ENCODE measurements at places on chromosomes 11 and 22. TPM values are rescaled to one million over a fixed set of nuclear protein-coding genes. Genes with fewer than 3 reads are reported as not detected.

DNA sequence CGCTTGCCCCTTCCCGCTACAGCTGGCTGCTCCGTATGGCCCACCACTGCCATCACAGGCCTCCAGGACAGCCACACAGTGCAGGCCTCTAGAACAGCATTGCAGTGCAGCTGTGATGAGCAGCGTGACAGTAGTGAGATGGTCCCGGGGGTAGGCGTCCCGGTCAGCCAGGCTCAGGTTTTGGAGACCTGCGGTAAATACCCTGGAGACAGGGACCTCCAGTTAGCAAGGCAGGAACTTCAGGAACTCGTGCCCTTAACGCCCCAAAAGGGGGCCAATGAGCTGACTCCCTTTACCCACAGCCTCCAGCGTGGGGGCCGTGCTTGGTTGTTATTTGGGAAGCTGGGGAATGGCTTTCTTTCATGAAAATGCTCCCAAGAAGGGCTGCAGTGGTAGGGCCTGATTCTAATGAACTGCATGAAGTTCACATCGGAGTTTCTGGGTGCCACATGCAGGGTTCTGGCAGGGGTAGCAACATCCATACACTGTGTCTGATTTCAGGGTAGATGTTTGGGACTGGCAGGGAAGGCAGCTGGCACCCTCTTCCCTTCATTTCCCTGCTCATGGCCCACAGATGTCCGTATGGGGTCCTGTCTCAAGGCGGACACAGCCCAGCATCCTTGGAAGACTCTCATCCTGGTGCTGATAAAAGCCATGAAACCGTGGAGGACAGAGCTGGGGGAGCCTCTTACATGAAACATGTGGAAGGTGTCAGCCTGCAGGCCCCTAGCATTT is 440.5 kb downstream of the TBC1D22A start:
- no peak overlapping the region for H3K27ac ChIP-seq
- H3K4me1 ChIP-seq: peaks cover 22% of the 10 kb centered on the region
- H3K4me3 ChIP-seq: no peak overlapping the region
- H3K27me3 ChIP-seq: no peaks in the 10 kb centered on the region
- no peaks in the 10 kb centered on the region for H3K36me3 ChIP-seq
- peak; percentile 27 for DNase-seq

The RFPL2 gene
- total RNA-seq: under 0.01 TPM

GRCh38 chr11:65883058-65883761 is 3.6 kb downstream of the CTSW start:
- no peak overlapping the region for H3K27ac ChIP-seq
- peaks cover 8% of the 10 kb centered on the region for H3K4me1 ChIP-seq
- H3K36me3 ChIP-seq: peaks cover 3% of the 10 kb centered on the region
- no peak for DNase-seq
- H3K27me3 ChIP-seq: no peaks in the 10 kb centered on the region
- no peak overlapping the region for H3K4me3 ChIP-seq

The SLC29A2 gene
- 3.3 TPM for total RNA-seq

The NDUFV1 gene
- total RNA-seq: 162 TPM

DNA sequence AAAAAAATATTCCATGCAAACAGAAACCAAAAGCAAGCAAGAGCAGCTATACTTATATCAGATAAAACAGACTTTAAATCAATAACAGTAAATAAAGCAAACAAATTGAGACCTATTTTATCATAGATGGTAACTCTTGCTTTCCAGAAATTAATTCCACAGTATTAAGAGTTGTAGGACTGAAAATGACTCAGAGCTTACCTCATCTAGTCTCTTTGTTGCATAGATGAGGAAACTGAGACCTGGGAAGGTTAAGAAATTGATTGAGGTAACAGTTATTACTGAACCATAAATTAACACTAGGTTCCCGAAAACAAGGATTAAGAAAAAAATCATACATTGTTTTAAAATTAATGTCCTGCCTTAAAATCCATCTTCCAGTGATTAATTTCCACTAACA is 123.8 kb downstream of the PLEKHA7 start:
- H3K27ac ChIP-seq: no peak overlapping the region
- no peaks in the 10 kb centered on the region for H3K36me3 ChIP-seq
- H3K4me1 ChIP-seq: no peaks in the 10 kb centered on the region

- no peak for DNase-seq
- no peaks in the 10 kb centered on the region for H3K27me3 ChIP-seq
- H3K4me1 ChIP-seq: no peaks in the 10 kb centered on the region
- H3K36me3 ChIP-seq: no peaks in the 10 kb centered on the region
- no peak overlapping the region for H3K4me3 ChIP-seq
These were observed 127.5 kb downstream of the GALNT18 start for GRCh38 chr11:11494348-11494747.

DNA sequence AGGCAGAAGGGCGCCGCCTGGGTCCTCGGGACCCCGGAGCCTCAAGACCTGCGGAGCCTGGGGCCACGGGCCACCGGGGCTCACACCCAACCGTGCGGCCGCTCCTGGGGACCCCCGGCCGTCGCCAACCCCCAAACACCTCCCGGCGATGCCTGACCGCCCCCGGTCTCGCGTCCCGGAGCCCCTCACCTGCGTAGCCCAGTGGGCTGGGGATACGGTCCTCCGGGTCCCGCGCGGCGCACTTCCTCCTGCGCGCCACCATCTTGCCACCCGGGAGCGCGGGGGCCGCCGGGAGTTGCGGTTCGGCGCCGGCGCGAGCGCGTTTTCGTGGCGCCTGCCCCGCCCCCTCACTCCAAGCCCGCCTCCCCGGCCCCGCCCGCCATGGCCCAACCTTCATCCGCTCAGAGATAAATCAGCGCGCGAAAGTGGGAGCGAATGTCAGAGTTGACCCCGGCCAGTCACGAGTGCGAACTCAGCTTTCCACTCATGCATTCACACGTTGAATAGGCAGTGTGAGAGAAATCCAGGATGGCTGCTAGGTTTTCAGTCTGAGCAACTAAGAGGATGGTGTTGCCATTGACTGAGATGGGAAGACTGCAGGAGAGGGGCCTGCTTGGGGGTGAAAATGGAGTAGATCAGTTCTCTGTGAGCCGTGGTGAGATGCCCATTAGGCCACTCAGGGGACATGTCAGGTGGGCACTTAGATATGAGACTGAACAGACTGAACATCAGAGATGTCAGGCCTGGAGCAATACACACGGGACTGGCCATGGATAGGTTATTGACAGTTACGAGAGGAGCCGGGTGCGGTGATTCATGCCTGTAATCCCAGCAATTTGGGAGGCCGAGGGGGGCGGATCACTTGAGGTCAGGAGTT is at the start of gene RRP7A:
Gene RRP7A, minus strand, starts transcription at position 272 of the 877 bp plus-strand sequence. Its CDS starts 10 bp downstream, at position 262.
- no peaks in the 10 kb centered on the region for H3K36me3 ChIP-seq
- H3K4me1 ChIP-seq: peaks cover 12% of the 10 kb centered on the region
- H3K4me3 ChIP-seq: peak within 1 kb of the TSS; percentile 63

The ALDH3B1 gene
- 3.3 TPM for total RNA-seq

The MOV10L1 gene
- total RNA-seq: 0.47 TPM

DNA sequence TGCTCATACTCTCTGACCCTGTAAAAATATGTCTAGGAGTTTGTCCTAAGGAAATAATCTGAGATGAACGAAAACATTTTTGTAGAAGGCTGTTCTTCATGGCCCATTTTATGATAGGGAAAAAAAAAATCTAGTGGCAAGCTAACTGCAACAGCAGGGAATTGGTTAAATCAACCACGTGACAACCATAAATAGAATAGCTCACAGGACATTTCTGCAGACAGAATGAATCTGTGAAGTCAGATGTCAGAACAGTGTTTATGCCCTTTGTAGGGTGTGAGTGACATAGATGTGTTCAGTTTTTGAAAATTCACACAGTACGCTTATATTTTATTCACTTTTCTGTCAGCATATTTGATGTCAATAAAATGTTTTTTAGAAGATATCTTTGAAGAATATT is 16.1 kb downstream of the ARHGAP1 start:
- H3K27me3 ChIP-seq: no peaks in the 10 kb centered on the region
- no peaks in the 10 kb centered on the region for H3K4me1 ChIP-seq
- H3K27ac ChIP-seq: no peak overlapping the region
- H3K4me3 ChIP-seq: no peak overlapping the region
- peaks cover 43% of the 10 kb centered on the region for H3K36me3 ChIP-seq
- DNase-seq: no peak

The SLC22A12 gene
- under 0.01 TPM for total RNA-seq

The TRIM48 gene
- total RNA-seq: not detected

All from liver (tissue), 10 donors.